Pulmonary artery endothelial cell (primary cell): ENCODE measurements at places on chromosomes 5 and 9. TPM values are rescaled to one million over a fixed set of nuclear protein-coding genes. Genes with fewer than 3 reads are reported as not detected.

CD72 gene
- 0.07 TPM in 1 of 2 replicates, not detected in the other for total RNA-seq

HMHB1 gene
- total RNA-seq: not detected in 2 replicates

MZB1 gene
- total RNA-seq: 0.04 TPM in 1 of 2 replicates, not detected in the other

NMUR2 gene
- not detected in 2 replicates for total RNA-seq

SLC46A2 gene
- total RNA-seq: not detected in 2 replicates

CMYA5 gene
- under 0.01 and 0.07 TPM in 2 replicates for total RNA-seq

DNAI1 gene
- total RNA-seq: not detected in 2 replicates

LCN10 gene
- under 0.01 TPM in 1 of 2 replicates, not detected in the other for total RNA-seq

PCDHB5 gene
- total RNA-seq: 0.39 and 0.53 TPM in 2 replicates

EGFLAM gene
- total RNA-seq: 0.53 and 0.59 TPM in 2 replicates

CTNND2 gene
- not detected in 2 replicates for total RNA-seq

CORO2A gene
- total RNA-seq: 0.26 and 0.49 TPM in 2 replicates

TNC gene
- 0.07 TPM in 2 replicates for total RNA-seq

RALGDS gene
- 30.4 and 34.6 TPM in 2 replicates for total RNA-seq

DNA sequence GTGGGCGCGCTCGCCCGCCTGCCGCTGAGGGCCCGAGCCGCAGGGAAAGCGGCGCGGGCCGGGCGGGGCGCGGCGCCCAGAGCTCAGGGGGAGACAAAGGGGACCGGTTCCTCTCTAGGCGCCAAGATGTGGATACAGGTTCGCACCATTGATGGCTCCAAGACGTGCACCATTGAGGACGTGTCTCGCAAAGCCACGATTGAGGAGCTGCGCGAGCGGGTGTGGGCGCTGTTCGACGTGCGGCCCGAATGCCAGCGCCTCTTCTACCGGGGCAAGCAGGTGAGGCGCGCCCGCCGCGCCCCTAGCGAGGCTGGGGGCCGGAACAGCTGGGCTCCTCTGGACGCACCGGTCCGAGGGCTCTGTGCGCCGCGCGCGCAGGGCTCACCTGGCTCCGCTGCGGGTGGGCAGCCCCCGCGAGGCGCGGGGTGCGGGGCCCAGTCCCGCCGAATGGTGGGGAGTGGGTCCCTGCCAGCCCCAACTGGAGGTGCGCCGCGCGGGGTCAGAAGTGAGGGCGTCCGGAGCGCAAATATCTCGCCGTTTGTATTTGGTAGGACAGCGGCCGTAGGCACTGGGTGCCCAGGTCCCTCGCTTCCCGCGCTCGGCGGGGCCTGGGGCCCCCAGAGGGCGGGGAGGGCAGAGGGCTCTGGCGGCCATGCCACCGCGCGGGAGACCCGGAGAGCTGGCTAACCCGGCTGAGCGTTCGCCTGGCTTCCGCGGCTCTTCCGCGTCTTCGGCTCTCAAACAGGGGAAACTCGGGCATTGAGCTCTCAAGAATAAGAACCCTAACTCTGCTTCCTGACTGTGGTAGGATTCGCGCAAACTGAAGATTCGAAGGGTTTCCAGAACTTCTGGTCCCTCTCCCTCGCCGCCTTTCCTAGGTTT lies 607 bp downstream of the UHRF2 start:
- no peak for DNase-seq

DNA sequence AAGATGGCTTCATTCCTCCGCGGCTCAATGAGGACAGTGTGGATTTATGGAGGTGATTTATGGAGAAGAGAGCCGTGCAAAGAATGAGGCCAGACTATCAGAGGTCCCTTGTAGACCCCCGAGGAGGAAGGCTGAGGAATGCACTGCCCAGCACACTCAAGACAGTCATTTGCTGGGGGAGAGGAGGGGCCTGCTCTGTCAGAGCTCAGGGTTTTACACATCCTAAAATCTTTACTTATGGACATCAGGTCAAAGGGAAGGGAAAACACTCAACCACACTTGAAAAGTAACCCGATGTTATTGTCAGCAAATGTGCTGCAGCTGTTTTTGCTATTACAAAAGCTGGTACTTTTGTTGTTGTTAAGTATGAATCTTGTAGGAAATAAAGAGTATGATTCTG lies 289.5 kb downstream of the SLIT3 start:
- DNase-seq: no peak

DNA sequence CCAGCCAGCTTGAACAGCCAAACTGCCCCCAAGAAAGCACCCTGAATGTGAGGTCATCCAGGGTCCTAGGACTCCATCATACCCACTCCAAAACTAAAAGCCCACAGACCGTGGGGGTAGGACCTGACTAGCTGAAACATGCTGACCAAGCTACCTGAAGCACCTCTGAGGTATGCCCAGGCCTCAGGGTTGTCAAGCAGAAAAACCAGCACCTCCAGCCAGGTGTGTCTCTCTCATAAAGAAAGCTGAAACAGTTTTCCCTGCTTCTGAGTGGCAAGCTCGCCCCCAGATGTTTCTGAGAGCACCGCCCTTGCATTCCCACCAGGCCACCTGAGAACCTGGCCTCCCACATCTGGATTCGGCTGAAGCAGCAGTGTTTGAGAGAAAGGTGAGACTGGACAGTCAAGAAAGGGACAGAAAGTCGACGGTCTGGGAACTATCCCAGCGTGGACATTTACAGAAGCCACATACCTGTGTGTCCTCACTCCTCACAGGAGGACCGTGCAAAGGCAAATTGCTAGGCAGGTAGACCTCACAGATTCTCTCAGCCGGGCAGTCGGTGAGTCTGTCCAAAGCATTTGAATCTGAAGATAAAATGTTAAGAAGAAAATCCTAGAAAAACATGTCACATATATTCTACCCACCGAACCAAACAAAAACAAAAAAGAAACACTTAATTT lies 155.6 kb upstream of the RASEF start:
- DNase-seq: no peak

DNA sequence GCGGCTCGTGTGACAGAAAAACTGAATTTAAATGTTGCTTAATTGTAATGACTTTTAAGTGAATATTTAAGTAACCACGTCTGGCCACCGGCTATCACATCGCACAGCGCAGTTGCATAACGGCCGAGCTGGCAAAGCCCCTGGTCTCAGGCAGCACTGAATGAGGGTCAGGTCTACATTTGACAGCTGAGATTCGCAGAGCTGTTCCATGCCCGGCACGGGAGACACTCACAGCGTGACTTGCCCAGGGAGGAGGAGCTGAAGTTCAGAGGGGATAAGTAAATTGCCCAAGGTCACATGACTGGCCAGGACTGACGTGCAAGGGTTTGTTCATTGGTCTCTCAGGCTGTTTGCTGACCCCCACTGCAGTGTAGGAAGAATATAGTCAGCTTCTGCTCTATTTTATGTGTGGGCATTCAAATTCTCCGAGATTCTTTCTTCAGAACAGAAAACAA lies 17.4 kb upstream of the COL5A1 start:
- DNase-seq: no peak

DNA sequence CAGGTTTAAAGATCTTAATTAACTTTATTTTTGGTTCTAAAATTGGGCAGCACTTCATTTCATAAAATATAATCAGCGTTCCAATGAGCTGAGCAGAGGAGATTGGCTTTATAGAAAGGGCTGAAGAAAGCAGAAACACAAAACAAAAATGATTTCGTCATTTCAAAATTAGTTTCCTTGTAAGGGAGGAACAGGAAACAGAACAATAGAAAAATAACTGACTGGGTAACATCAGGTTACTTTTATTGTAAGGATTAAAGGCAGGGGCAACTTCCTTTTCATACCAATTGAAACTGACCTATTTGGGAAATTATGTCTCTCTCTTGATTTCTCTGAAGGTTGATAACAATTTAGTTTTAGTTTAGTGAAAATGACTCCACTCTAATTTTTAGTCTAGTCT lies 157.1 kb downstream of the ATP10B start:
- DNase-seq: no peak

GRCh38 chr5:82885627-82886389 lies 191.4 kb downstream of the TMEM167A start:
- no peak for DNase-seq

GRCh38 chr5:31767335-31768031 lies 128.6 kb downstream of the PDZD2 start:
- DNase-seq: no peak

- no peak for DNase-seq
Measured at GRCh38 chr9:111925017-111925770, 28.6 kb downstream of the UGCG start.

GRCh38 chr5:89560696-89561095 lies 677.7 kb upstream of the MEF2C start:
- no peak for DNase-seq

GRCh38 chr9:36018891-36019720 lies 17.6 kb upstream of the RECK start:
- no peak for DNase-seq

GRCh38 chr9:136949239-136949816 lies 2.7 kb upstream of the LCN12 start:
- no peak for DNase-seq

DNA sequence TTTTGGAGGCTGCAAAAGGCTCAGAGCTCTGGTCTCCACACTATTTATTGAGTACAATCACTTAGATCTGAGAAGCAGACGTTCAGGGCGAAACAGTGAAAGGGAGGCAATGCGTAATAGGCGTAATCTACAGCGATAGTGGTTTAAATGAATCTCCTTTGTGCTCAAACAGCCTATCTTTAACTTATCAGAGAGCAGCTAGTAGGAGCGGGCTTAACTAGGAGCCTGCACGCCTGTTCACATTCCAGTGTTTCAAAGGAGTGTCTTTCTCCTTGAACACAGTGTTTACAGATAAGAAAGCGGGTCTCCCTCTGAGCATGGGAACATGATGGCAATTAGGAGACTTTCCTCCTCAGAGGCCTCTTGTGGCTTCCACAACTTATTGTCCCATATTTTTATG lies 49.4 kb downstream of the AP3B1 start:
- DNase-seq: no peak

GRCh38 chr5:177349362-177349647 lies 2.2 kb downstream of the LMAN2 start:
- no peak for DNase-seq

DNA sequence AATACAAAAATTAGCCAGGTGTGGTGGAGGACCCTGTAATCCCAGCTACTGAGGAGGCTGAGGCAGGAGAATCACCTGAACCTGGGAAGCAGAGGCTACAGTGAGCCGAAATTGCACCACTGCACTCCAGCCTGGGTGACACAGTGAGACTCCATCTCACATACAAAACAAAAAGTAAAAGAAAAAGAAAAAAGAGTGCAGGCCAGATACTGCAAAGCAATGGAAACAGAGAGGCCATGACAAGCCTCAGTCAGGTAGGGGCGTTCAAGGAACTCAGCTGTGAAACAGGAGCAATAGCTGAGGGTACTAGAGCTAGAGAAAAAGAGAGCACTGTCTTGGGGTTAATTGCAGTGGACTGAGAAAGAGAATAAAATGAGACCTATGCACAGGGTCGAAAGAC lies 56.2 kb downstream of the TIMD4 start:
- DNase-seq: no peak

DNA sequence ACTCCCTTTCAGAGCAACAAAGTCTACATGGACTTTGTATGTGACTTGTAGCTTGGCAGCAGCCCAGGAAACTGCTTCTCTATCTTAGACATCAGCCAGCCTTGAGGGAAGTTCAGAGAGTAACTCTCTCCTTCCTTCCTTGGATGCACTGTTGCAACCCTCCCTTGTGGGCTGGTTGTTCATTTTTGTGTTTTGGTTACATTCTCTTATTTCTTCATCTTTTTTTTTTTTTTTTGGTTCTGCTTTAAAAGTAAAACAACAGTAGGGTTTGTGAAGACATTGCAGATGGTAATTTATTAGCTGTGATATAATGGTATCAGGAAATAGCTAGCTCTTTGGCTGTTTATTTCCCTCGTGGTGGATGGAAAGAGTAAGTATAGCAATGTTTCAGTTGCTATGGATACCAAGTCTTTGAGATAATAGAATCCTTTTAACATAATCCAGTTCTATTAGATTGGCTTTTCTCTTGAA lies 97.9 kb upstream of the MAMDC2 start:
- DNase-seq: peak; percentile 19

GRCh38 chr5:163916861-163917260 lies 411.4 kb downstream of the MAT2B start:
- no peak for DNase-seq

GRCh38 chr5:115842089-115842935 lies 577 bp downstream of the AP3S1 start:
- DNase-seq: no peak

DNA sequence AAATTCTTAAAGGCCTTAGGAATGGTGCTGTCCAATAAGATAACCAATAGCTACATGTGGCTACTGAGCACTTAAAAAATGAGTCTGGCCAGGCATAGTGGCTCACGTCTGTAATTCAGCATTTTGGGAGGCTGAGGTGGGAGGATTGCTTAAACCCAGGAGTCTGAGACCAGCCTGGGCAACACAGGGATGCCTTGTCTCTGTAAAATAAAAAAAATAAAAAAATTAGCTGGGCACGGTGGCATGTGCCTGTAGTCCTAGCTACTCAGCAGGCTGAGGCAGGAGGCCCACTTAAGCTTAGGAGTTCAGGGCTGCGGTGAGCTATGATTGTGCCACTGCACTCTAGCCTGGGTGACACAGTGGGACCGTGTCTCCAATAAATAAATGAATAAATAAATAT lies 1.3 kb upstream of the SLC22A5 start:
- DNase-seq: no peak

- DNase-seq: no peak
Measured at GRCh38 chr9:115969096-115969495, 184.5 kb upstream of the PAPPA start.

GRCh38 chr5:43658509-43658908 lies 55.5 kb downstream of the NNT start:
- no peak for DNase-seq

- DNase-seq: no peak
Measured at GRCh38 chr5:174444479-174445188, 279.7 kb upstream of the MSX2 start.

DNA sequence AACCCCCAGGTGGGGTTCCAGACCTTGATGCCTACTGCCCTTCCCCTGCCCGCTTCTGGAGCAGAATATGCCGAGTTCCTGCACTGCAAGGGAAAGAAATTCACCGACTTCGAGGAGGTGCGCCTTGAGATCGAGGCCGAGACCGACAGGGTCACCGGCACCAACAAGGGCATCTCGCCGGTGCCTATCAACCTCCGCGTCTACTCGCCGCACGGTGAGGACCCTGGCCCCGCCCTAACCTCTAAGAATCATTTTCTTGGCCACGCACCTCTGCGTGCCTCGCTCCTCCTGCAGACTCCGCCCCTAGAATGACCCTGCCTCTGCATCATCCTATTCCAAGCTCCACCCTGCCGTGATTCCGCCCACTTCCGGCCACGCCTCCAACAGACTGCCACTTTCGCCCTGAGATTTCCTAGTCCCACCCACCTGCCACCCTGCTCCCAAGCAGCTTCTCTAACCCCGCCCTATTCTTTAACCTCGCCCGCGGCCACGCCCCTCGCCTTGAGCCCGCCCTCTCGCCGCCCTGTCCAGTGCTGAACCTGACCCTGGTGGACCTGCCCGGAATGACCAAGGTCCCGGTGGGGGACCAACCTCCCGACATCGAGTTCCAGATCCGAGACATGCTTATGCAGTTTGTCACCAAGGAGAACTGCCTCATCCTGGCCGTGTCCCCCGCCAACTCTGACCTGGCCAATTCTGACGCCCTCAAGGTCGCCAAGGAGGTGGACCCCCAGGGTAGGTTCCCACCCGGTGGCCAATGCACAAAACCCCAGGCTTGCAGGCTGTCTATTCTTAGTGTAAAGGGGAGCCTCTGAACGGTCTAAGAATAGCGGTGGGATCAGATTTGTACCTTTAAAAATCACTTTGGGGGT lies 15.6 kb downstream of the DNM1 start:
- peak; percentile 67 for DNase-seq

- DNase-seq: no peak
Measured at GRCh38 chr5:118461436-118461835, 526.9 kb downstream of the DTWD2 start.

- DNase-seq: no peak
Measured at GRCh38 chr5:112064271-112064701, 307.3 kb upstream of the NREP start.

- DNase-seq: no peak
Measured at GRCh38 chr9:16869131-16869881, 1.2 kb downstream of the BNC2 start.

GRCh38 chr9:130498298-130498917 lies 53.6 kb downstream of the ASS1 start:
- no peak for DNase-seq
